Stomach (tissue), 19 donors: ENCODE measurements at places on chromosomes 16 and 17. TPM values are rescaled to one million over a fixed set of nuclear protein-coding genes. Genes with fewer than 3 reads are reported as not detected.
A peak's percentile ranks its signal among the peaks of the same experiment; 100 is the strongest.

- no peak for DNase-seq
These were observed 147.5 kb downstream of the KCNJ12 start for GRCh38 chr17:21523497-21524210.

DNA sequence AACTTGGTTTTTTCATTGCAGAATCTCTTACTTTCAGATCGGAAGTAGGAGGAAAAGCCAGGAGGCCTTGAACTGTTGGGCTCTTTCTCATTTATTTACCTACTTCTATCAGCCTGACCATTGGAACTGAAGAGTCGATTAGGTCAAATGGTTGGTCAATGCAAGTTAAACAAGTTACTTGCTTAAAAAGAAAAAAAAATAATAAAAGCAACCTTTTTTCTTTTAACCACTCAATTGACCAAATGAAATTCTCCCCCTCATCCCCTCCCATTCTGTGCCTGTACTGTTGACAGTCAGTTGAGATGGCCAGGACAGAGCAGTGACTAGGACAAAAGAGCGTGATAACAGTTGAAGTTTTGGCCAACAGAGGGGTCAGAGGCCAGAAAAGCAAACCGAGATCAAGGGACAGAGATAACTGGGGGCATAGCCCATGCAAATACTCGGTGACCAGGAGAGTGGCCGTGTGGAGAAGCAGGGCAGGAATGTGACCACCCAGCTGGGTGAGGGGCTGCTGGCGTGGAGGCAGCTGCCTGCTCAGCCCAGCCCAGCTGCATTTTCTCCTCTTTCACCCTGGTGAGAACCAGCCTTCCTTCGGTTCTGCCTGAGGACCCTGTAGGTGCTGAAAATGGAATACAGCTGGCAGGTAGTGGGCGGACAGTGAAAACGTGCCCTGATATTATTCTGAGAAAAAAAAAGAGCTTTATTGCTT, 72.2 kb downstream of the HS3ST3B1 start:
- no peak for DNase-seq

DNA sequence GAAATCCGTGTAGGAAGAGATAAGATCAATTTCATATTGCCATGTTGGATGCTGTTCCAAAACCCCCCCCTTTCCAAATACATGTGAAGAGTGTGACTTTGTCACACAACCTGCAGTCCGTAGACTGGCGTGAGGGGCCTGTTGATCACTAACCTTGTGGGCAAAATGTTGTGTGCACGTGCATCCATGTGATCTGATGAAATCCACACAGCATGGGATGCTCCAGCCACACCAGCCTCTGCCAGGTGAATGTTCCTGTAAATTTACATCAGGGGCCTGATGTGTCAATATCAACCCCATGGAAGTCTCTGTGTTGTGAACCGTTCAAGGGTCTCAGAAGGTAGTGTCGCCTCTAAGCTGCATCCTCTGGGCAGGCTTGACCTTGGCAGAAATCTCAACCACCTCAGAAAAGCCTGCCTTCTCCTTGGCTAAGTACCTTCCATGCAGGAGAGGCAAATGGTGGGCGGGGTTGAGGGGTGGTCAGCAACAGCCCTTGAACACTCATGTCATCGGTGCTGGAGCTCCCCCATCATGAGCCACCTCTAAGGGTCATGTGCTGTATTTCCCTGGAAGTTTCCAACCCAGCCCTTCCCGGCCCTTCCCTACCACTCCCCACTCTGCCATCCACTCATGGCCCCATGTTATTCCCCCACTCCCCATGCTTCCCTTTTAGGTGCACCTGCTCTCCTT, 78.2 kb upstream of the DNAH17 start:
- no peak for DNase-seq

DNA sequence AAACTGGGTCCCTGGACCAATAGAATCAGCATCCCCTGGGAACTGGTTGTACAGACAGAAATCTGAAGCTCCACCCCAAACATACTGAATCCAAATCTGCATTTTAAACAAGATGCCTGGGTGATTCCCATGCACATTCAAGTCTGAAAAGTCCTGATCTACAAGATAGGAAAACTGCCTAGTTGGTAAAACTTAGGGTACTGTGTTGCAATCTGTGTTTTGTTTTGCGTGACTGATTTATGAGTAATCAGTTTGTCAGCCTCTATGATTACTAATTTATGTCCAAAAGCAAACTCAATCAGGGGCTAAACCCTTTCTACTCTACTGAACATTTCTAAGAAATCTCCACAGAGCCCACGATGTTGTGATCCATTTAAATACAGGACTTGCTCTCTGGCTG, 103.8 kb downstream of the YPEL2 start:
- no peak for DNase-seq

DNA sequence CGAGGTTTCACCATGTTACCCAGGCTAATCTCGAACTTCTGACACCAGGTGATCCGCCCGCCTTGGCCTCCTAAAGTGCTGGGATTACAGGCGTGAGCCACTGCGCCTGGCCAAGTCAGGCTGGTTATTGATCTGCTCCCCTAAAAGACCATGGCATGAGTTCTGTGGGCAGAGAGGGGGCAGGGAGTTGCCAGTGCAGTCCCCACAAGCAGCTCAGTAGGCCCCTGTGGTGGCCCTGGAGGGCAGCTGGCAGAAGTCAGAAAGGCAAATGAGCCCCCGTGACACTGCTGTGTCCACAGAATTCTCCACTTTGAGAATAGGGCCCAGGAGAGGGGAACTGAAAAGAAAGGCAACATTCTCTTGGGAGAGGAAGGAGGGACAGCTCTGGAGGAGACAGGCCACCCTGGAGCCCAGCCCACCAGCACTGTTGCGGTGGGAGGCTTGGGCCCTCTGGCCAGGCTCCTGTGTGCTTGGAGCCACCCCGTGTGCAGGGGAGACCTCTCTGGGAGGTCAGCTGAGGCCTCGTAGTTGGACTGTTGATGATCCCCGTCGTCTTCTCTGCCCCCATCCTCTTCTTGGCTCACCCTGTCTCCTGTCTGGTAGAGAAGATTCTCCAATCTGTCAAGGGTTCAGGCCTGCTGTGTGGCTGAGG, 2.1 kb upstream of the AMDHD2 start:
- DNase-seq, result no peak

DNA sequence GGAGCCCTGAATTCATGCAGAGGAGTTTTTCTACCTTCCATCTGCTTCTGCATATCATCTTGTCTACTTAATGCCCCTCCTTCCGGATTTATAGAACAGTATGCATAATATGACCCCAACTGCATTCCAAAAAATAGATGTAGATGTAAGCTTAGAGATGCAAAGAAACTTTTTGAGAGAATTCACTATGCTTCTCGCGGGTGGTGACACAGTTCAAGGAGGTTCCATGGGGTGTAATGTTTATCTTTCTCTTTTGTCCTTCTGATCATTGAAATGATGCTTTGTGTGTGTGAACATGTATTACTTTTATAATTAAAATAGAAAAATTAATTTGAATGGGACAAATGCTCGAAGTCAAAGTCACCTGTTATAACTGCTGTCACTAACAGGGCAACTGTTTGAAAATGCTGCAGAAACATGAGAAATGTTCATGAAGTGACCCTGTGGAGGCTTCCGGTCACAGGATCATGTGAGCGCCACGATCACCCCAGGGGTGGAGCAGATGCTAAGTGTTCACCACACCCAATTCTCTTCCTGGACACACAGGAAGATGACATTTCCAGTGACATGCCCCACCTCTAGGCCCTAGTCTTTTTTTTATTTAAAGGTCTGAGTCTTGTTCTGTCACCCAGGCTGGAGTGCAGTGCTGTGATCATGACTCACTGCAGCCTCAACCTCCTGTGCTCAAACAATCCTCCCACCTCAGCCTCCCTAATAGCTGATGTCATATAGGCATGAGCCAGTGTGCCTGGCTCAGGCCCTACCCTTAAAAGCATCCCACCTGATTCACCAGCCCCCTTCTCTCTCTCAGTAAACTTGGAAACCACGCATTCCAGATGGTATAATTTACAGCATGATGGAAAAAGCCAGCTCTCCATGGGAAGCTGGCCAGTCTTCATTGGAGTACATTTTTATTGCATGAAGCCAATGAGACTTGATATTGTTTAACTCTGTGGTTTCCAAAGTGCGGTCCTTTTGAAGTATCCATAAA, 21.0 kb upstream of the AGRP start:
- no peak for DNase-seq

- DNase-seq, result no peak
These were observed 97.7 kb downstream of the GSG1L start for GRCh38 chr16:27965801-27966200.

DNA sequence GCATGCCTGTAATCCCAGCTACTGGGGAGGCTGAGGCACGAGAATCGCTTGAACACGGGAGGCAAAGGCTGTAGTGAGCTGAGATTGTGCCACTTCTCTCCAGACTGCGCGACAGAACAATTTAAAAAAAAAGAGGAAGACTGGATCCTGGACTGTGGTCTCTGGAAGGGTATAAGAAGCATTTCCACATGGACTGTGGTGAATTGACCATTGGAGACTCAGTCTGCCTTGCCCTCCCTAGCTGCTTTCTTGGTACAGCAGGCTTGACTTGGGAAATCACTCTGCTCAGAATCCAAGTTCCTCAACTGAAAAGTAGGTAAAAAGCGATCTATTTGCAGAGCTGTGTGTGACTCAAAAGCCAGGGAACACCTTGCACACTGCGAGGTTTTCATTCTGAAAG, 1.0 kb upstream of the MGRN1 start:
- no peak for DNase-seq

DNA sequence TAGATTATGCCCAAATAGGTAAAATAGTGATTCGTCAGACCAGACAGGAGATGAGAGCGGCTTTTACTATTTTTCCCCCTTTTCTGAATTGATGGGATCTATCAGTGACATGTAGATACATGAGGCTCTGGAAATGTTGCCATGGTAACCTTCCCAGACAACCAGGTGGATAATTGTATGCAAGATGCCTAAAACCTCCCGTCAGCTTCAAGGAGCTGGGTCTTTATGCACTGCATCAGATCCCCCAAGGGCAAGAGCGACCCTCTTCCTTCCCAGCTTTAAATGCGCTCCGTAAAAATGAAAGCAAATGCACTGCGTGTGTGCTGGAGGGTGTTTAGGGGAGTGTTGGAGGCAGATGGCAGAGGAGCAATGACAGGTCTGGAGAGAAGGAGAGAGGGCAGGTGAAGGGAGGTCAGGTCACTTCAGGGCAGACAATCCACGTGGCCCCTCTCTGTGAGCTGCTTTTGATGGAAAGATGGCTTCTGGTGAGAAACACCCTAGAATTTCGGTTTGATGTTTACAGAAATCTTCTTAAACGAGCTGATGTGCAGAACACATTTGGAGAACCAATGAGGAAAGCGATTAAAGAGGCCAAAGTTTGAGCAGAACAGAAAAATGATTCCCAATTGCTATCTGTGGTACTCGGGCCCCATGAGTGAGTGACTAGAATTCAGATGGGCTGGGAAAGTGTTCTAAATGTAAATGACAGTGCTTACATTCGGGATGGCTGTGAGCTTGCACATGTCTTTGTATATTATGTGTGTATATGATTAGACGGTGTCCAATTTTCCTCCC, 461.7 kb upstream of the HSBP1 start:
- DNase-seq, result peak; percentile 5

DNA sequence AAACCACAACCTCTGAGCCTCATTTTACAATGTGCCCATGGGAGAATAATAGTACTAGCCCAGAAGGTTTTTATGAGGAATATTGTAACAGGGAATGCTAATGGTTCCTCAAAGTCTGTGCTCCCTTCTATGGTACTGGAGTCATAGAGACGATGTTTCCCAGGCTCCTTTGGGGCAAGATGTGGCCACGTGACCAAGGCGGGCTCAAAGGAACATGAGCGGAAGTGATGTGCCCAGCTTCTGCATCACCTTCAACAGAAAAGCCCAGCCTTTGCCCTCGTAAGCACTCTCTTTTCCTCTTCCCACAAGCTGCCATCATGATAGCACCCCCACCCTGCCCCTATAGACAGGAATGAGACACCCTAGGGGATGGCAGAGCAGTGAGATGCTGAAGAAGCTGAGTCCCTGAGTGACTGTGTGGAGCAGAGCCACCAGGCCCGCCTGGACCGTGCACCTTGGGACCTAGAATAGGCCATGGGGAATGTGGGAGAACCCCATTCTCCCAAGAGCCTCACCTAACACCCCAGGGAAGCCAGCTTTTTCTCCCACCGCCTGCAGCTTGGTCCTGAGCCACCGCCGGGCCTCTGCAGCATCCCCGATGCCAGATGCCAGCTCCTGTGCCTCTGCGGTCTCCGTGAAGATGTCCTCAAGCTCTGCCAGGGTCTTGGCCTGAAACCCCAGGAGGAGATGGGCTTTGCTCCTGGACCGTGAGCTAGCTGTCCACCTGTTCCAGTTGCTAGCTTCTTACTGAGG, 22.2 kb upstream of the PIK3R6 start:
- DNase-seq, result no peak

DNA sequence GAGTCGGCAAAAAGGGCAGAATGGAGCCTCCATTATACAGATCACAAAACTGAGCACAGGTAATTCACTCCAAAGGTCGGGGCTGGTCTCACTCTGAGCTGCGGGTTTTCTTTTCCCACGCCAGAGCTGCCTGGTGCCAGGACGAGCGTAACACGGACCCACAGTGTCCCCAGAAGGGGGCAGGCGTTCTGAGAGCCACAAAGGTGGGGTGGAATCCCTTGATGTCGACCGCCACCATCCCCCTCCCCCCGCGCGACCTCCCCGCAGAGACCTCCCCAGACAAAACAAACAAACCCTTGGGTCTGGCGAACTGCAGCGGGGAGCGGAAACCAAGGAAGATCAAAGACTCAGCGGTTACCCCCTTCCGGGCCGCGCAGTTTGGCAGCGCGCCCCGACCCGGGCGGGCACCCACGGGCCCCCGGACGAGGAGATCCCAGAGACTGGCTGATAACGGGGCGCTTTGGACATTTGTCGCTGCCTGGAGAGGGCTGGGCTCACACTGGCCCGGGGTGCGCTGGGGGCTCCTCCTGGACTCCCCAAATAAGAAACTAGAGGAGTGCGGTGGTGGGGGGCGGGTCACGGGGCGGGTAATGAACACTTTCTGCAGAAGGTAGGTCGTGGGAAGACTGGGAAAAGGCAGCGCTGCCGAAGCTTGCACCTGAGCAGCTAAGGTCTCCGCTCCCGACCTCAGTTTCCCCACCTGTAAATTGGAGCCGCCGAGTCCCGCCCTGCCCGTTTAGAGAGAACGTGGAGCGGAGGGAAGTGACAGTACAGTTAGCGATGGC, 664 bp upstream of the NKD1 start:
- peak; percentile 63 for DNase-seq

ZNF75A gene
- 52.5 TPM for total RNA-seq

MT4 gene
- total RNA-seq, result not detected

ATP6V0C gene
- total RNA-seq, result 112 TPM

FBXW10 gene
- total RNA-seq, result not detected
